ENCODE measurements at places on chromosomes 7 and 10.

GRCh38 chr7:128790315-128791041, 1.3 kb upstream of the CCDC136 start:
- no peak for DNase-seq

GRCh38 chr10:131174651-131175540, 136.6 kb downstream of the TCERG1L start:
- no peak for DNase-seq

DNA sequence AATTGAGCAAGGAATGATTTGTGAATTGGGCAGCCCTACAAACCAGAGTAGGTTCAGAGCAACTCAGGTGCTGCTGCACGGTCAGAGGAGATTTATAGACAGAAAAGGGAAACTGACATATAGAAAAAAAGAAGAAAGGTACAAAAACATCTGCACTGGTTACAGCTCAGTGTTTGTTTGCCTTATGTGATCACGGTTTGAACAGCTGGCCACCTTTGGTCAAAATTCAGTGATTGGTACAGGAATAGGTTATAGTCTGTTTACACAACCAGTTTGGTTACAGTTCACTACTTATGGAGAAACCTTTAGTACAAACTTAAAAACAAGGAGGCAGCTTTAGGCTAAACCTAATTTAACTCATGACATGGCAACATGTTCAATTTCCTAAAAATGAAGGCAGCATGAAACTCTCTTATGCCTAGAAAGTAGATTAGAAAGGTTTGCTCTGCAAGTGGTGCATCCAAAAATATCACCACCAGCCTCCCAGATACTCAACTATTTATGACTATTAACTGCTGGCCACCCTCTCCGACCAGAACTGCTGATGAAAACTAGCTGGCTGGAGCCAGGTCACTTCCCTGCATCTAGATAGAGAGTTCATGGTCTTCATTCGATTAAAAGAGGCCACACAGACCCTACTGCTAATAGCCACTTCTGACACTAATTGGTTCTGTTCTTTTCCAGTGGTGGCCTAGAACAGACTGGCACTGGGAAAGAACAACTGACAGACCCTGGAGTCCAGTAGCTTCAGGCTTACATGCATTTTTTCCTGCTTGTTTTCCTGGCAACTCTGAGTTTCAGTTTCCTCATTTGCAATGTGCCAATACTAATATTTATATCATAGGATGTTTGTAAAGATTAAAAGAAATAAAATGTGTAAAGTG, 548.0 kb downstream of the CCSER2 start:
- DNase-seq, result no peak

DNA sequence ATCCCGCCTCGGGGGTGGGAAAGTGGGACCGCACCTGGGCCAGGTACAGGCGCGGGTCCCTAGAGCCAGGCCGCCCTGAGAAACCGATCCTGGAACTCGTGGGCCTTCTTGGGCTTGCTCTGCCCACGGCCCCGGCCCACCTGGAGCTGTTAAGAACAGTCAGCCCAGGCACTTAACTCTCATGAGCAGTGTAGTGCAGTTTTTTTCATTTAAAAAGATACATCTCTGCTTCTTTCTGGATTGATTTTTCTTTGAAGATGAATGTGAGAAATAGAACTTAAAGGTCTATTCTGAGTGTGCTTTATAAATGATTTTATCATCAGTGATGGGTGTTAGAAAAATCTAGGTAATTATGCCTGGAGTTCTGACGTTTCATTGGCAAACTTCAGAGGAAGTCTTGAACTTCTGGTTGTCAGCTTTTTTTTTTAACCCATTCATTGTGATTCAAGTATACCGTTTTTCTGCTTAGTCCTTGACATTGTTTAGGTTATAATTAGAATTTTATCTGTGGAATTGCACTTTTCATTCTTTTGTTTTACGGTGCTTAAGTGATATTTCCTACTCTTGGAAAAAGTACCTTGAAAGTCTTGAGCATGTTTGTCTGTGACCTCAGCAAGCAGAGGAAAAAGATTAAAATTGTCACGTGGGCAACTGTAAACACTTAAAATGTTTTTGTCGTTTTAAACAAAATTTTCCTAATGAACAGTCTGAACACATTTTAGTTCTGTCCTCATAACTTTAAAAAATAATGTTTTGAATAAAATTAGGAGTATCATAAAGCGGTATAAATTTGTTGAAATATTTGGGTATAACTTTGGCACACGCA, 906 bp downstream of the CDK1 start:
- no peak for DNase-seq

DNA sequence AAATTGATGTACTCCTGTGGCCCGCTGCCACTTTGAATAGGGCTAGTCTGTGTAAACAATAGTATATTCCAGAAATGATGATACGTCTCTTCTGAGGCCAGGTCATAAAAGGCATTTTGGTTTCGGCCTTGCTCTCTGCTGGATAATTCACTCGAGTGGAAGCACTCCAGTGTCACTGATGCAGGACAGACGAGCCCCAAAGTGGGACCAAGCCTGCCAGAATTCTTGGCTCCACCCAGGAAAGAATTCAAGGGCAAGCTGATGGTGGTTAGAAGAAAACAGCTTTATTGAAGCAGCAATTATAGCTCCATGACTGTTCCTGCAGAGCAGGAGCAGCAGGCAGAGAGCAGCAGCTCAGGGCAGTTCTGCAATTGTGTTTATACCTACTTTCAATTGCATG, 717.6 kb downstream of the GRM8 start:
- no peak for DNase-seq

- DNase-seq, result peak; percentile 95
Observed at GRCh38 chr10:50635286-50635685, 11.5 kb upstream of the SGMS1 start.

DNA sequence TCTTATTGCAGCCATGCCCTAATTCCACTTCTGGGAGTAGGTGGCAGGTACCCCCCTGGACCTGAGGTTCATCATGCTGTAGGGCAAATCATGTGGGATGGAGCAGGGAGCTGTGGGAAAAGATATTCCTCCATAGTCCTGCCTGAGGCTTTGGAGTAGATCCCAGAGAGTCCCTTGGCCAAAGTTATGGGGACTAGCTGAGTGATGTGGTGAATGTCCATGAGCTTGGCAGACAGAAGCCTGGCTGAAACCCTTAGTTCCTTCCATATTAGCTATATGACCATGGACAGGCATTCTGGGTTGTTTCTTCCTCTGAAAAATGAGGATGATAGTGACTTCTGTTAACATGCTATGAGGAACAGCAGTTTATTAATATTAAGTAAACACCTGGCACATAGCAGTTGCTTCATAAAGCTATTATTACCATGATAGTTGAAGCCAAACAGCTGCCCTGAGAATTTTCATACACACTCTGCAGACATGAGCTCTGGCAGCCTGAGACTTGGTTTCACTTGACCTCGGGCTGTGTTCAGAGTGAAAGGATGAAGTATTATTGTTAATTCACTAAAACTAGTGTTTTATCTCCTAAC, 15.0 kb upstream of the IMPDH1 start:
- no peak for DNase-seq

DNA sequence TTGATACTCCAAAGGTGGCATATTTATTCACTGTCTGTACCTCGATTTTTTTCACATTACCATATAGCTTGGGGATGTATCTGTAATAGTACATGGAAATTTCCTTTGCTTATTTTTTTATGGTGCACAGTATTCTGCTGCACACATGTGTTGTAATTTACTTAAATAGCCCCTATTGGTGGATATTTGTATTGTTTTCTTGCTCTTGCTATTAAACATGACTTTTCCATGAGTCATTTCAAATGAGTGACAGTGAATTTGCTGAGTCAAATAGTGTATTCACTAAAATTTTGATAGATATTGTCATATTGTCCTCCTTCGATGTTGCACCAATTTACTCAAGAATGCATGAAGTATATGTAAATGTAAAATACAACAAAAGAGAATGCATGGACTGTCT, 122.7 kb upstream of the STEAP4 start:
- no peak for DNase-seq

DNA sequence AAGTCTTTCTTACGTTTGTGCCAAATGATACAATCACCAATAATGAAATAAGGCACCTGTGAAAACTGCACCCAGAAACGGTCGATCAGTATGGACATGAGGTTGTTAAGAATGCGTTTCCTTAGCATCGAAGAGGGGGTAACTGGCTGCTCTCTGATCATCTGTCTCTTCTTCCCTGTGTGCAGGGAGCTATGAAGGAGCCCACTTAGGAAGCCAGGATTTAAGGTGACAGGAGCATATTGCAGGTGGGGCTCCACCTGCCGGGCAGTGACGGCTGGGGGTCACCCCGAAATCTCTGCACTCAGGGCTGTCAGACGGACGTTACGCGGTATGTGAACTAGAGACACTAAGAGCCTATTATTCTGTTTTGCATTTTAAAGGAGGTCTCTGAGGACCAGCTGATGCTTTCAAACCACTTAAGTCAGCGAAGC, 64.5 kb downstream of the CARD11 start:
- no peak for DNase-seq

DNA sequence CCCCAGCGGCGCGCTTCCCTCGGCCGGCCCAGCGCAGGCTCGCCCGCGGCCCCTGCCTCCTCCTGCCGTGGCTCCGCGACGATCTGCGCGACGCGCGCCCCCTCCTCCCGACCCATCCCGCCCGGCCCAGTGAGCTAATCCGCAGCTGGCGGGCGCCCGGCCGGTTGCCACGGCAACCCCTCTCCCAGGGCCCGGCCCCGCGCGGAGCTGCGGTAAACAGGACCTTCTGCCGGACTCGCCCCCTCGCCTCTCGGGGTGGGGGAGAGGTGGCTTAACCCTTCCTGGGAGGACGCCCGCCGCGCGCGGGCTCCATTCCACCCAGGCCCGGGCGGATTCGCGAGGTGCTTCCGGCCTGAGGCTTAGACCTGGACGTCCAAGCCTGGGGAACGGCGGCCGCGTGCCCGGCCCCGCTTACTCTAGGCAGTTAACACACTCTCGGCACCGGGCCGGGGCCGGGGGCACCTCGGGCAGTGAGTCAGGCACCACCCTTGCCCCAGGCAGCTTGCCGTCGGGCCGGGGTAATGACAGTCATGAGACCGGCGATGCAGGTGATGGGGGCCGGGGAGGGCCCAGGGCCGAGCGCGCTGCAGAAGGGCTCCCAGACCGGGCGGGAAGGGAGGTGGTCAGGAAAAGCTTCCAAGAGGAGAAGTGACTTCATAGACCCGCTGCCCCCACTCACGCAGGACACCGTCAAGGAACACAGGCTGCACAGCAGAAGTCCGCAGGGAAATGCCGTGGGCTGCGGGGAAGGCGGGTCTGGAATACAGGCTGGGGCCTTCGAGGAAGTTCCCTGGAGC, at the start of gene DENND2A:
TSS of gene DENND2A (minus strand) at position 87 of the 797 bp plus-strand sequence. CDS start 38,416 bp downstream, outside the sequence.
- DNase-seq, result peak; percentile 44

- no peak for DNase-seq
Observed at GRCh38 chr10:17657103-17657500, 13.2 kb downstream of the STAM start.

GRCh38 chr7:19107356-19108146, 9.9 kb downstream of the TWIST1 start:
- peak; percentile 59 for DNase-seq

DNA sequence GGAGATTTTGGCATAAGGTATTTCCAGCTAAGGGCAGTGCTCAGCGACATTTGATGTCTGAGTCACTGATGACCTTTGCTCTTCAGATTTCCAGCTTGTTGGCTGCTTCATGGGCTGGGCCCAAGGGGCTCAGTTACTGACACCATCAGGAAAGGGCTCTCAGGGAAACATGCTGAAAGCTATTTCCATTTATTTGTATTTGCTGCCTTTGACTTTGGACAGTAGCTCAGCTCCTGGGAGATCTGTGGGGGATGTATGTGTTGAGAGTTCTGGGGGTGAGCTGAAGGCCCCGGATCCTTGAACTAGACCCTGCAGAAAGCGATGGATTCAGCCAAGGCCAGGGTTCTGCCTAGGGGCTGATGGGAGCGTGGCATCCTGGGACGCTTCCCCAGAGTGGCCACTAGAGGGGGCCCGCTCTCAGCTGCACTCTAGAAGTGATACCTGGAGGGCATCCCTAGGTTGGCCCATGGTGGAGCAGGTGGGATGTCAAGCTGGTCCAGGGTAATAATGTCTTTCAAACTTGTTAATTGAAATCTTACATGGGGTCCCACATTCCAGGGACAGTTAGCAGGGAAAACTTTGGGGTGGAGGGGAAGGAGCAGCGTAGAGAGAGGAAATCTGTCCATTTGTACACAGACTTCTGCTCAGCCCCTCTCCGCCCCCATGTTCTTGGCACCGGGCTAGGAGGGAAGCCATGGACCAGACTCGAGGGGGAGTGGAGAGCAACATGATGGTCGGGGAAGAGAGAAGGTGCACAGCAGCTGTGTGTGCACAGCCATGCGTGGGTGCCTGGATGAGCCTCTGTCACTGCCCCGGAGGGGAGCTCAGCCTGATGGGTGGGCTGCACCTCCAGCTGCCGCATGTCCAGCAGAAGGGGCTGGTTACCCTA, 3.0 kb upstream of the BTBD16 start:
- DNase-seq, result no peak

DNA sequence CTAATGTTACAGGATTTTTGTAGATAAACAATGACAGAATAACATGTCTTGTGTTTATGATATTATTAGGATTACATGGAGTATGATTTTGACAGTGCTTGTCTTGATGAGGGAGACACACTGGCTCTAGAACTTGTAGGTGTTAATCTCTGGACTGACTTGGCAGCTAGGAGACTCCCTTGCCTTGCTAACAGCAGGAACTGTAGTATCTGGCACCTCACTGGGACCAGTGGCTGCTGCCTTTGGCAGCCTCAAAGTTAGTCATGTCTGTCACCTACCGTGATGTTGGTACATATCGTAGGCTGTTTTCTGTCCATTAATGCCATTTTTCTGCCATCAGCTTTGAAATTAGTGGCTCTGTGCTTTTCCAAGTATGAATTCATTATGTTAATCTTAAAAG, 261.5 kb downstream of the CDK14 start:
- DNase-seq, result no peak

DNA sequence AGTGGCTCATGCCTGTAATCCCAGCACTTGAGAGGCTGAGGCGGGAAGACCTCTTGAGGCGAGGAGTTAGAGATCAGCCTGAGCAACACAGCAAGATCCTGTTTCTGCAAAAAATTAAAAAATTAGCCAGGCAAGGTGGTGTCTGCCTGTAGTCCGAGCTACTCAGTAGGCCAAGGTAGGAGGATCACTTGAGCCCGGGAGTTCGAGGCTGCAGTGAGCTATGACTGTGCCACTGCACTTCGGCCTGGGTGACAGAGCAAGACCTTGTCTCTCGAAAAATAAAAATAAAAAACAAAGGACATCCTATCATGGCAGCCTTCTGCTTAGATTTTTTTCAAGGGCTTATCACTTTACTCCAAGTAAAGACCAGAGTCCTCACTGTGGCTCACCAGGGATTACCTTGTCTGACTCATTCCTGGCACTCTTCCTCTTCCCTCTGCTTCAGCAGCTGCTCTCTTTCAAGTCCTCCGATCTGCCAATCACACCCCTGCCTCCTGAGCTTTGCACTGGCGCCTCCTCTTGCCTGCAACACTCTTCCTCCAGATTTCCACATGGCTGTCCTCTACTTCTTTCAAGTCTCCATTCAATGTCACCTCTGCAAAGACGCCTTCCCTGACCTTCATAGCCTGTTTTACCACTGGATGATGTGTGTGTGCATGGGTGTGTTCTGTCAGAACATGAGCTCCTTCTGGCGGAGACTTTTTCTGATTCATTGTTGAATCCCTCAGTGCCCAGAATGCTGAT, 7.7 kb downstream of the PRTFDC1 start:
- DNase-seq, result peak; percentile 87

All from astrocyte (in vitro differentiated cells and primary cell).